ENCODE measurements at places on chromosomes 11 and 22. TPM values are rescaled to one million over a fixed set of nuclear protein-coding genes. Genes with fewer than 3 reads are reported as not detected.

MAJIN gene
- total RNA-seq = not detected

VPREB1 gene
- total RNA-seq = not detected

ART1 gene
- total RNA-seq = not detected

ROBO4 gene
- total RNA-seq = 0.07 TPM

OTOG gene
- not detected for total RNA-seq

FJX1 gene
- total RNA-seq = 28.2 TPM

IFITM10 gene
- total RNA-seq = not detected

IL17REL gene
- total RNA-seq = 0.07 TPM

SMC1B gene
- total RNA-seq = not detected

MYOD1 gene
- total RNA-seq = not detected

TSSK2 gene
- not detected for total RNA-seq

FIBP gene
- 90.0 TPM for total RNA-seq

LSP1 gene
- not detected for total RNA-seq

SNX32 gene
- total RNA-seq = 1.9 TPM

EEF1G gene
- total RNA-seq = 2,024 TPM

GPR83 gene
- 0.34 TPM for total RNA-seq

TUB gene
- total RNA-seq = 23.7 TPM

CCDC81 gene
- 2.1 TPM for total RNA-seq

SEC14L6 gene
- total RNA-seq = 3.3 TPM

ADM2 gene
- 1.7 TPM for total RNA-seq

CDCA5 gene
- total RNA-seq = 84.8 TPM

MS4A7 gene
- total RNA-seq = not detected

OR51V1 gene
- total RNA-seq = not detected
